ENCODE measurements at places on chromosomes 2 and 18. TPM values are rescaled to one million over a fixed set of nuclear protein-coding genes. Genes with fewer than 3 reads are reported as not detected.

DNA sequence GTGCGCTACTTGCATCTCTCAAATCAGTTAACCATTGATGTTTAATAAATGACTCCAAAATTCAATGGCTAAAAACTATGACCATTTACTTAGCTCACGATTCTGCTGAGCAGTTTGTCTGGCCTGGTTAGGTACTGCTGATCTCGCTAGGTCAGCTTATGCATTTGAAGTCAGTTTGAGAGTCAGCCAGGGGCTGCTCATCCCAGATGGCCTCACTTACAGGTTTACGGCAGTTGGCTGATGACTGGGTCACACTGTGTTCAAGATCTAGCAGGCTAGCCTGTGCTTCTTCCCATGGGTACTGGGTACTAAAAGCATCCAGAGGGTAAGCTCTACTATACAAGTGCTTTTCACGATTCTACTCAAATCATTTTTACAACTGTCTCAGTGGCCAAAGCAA lies 122.1 kb downstream of the DLGAP1 start:
- no peak for DNase-seq

DNA sequence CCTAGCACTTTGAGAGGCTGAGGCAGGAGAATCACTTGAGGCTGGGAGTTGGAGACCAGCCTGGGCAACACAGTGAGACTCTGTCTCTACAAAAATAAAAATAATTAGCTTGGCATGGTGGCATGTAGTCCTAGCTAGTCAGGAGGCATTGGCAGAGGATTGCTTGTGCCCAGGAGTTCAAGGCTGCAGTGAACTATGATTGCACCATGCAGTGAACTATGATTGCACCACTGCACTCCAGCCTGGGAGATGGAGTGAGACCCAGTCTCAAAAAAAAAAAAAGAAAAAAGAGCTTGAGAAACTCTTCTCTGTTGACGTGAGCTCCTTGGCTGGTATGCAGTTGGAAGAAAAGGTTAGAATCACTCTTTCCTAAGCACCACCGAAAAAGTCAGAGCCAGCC lies 125.1 kb upstream of the TNP1 start:
- no peak for DNase-seq

GRCh38 chr2:196500686-196501431 lies 138.7 kb upstream of the CCDC150 start:
- peak; percentile 38 for DNase-seq

- DNase-seq, result no peak
Observed at GRCh38 chr2:241606186-241606585, 30.8 kb downstream of the THAP4 start.

DNA sequence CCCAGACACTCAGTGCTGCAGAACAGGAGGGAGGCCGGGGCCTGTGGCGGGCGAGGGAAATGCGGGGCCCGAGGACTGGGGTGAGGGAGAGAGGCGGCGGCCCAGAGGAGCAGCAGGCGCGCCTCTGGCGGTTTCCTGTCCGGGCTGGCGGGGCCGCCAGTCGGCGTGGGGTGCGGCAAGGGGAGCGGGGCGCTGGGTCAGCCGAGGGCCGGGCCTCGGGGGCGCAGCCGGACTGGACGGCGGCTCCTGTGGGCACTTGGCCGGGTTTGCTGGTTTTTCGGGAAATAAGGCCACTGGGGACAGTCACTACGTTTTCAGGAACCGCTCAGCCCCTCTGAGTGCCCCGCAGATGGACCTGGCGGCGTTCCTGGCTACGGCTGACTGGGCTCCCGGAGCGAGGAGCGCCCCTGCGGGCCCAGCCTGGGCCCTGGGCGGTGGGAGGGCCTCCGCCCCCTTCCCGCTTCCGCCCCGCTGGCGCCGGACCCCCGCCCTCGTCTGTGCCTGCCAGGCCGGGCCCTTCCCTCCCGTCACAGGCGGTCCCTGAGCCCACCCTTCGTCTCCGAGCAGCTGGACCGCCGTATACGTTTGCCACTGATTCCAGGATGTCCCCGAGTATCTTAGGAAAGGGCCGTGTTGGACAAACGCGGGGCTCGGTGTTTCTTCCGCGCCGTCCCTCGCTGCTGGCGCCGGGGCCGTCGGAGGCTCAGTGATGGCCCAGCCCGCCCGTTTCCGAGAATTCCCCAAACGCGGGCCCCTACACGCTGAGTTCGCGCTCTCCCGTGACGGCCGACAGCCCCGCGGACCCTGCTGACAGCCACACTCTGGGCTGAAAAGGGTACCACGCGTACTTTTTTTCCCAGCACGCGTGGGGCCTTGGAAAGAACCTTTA lies 84.6 kb downstream of the FAM210A start:
- no peak for DNase-seq

DNA sequence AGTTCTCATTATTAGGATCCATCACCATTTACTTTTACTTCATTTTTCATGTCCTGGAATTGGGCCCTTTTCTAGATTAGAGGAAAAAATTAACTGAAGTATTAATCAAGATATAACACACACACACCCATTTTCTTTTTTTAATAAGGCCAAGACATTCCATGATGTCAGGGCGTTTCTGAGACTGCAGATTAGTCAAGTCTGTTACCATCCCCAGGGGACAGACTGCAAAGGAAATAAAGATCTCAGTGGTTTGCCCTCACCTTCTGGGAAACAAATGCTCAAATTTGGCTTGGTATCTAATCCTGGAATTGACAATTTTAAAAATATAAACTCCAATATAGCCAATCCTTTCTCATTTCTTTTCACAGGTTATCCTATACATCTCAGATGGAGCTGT lies 27.4 kb downstream of the RMP24 start:
- DNase-seq, result no peak

GRCh38 chr2:189818249-189819038 lies 34.2 kb downstream of the PMS1 start:
- no peak for DNase-seq

- DNase-seq, result no peak
Observed at GRCh38 chr2:85584354-85584856, at the start of gene VAMP5. VAMP5 (plus strand) TSS chr2:85584431; CDS start chr2:85584491, 60 bp downstream.

- no peak for DNase-seq
Observed at GRCh38 chr2:145593280-145593679, 1073.4 kb upstream of the ZEB2 start.

- DNase-seq, result no peak
Observed at GRCh38 chr2:200852605-200853004, 11.9 kb downstream of the CLK1 start.

GRCh38 chr18:8426401-8426800 lies 182.8 kb upstream of the RAB12 start:
- DNase-seq, result no peak

- no peak for DNase-seq
Observed at GRCh38 chr2:220419647-220420046, 792.2 kb downstream of the SLC4A3 start.

- peak; percentile 40 for DNase-seq
Observed at GRCh38 chr2:37586663-37587317, 84.7 kb downstream of the CDC42EP3 start.

- DNase-seq, result peak; percentile 21
Observed at GRCh38 chr2:228613133-228613850, 431.8 kb upstream of the SPHKAP start.

DNA sequence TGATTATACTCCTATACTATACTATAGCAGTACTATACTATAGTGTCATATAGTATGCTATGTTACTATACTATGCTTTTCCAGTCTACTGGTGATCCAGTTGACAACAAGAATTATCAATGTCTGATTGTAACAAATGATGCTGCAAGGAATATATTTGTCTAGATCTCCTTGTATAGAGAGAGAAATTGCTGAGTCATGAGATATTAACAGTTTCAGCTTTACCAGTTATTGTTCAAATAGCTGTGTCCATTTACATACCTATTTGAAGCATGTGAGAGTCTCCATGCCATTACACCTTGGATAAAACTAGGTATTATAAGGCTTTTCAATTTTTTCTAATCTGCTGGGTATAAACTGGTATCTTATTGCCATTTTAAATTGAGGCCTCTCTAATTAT lies 136.4 kb upstream of the SKOR2 start:
- DNase-seq, result no peak

DNA sequence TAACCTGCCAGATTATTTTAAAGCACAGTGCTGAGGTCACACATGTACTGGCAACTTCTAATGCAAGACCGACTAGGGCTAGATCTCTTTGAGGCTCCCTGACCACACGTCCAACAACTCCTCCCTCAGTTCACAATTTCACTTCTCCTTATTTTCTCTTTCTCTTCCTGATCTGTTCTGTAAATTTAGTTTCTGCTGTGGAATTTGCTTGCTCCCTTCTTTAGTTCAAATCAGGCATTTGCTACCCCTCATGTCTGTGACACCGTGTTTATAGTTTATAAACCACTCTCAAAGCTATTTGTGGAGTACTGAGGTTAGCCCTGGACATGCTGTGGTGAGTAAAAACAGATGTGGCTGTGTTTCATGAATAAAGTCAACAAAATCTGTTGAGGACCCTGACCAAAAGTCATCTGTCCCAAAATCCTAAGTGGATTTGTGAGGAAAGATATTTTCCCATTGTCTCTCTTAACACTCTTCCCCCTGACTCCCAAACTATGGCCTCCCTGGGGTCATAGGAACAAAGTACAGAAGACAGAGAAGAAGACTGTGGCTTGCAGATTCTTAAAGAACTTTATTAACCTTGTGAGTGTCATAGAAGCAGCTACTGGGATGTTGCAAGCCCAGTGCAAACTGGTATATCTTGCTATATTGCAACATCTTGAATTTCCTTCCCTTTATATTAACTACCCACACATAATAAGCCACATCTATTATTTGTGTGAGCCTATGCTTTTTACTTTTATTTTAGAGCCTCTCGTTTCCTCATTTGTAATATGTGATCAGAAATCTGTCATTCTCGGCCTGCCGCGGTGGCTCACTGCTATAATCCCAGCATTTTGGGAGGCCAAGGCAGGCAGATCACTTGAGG lies 3.5 kb upstream of the NAGK start:
- no peak for DNase-seq

DNA sequence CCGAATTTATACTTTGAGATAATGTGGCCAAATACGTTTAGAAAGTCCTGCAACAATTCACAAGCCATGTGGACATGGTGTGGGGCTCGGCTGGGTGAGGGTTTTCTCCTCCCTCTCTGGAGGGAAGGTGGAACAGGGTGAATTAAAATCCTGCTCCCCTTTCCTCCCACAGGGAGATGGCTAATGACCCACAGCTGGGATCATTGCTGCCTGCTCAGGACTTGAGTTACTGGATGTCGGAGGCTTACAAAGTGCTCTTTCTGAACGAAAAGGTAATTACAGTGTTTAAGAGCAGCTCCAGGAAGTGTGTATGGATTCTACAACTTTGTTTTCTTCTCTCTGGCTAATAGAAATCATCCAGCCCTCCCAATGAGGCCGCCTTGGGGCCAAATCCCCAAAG lies 97.9 kb upstream of the ALKAL2 start:
- DNase-seq, result no peak

DNA sequence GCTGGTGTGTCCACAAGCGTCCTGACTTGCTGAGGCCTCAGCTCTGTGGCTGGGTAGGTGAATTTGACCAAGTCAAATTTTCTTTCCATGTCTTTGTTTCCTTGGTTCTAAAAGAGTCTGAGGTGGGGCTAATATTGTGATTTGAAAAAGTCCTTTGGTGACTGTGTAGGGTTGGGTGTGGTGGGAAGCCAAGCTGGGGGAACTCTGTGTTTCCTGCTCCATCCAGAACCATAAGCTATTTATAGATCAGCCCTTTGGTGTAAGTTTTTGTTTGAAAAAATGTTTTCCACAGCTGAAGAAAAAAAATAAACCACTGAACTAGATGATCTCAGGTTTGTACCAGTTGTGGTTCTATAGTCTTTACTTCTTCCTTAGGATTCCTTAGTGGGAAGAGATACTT lies 462.7 kb downstream of the TGIF1 start:
- DNase-seq, result no peak

GRCh38 chr2:145359561-145359960 lies 839.6 kb upstream of the ZEB2 start:
- DNase-seq, result no peak

- DNase-seq, result no peak
Observed at GRCh38 chr2:166917415-166917814, 29.1 kb downstream of the XIRP2 start.

- no peak for DNase-seq
Observed at GRCh38 chr2:241213567-241213966, 25.1 kb downstream of the ANO7 start.

DNA sequence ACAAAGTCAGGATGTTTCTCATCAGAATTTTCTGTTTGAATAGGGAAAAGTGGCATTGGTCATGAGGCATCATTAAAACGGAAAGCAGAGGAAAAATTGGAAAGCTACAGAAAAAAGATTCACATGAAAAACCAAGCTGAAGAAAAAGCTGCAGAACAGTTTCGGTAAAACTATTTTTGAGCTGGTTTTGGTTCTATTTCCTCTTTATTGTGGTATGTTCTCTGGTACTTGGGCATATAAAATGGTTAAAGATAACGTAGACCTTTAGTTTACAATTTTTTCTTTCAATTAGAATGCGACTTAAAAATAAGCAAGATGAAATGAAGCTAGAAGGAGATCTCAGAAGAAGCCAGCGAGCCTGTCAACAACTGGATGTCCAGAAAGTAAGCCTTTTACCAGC lies 7.6 kb downstream of the GPATCH11 start:
- no peak for DNase-seq

Gene NAPG
- total RNA-seq, result 32.8 TPM

Gene CELF4
- not detected for total RNA-seq

Gene DNAH7
- total RNA-seq, result 0.27 TPM

Gene G6PC2
- total RNA-seq, result not detected

Gene TWIST2
- 20.4 TPM for total RNA-seq

Gene NEU2
- not detected for total RNA-seq

Gene ANKAR
- 0.74 TPM for total RNA-seq

Gene CTAGE1
- total RNA-seq, result not detected

Gene WNT10A
- total RNA-seq, result 0.12 TPM

Gene TNFAIP6
- 3.2 TPM for total RNA-seq

All from Daoy (cell line).